Immature natural killer cell (primary cell): ENCODE measurements at places on chromosomes 4 and X.
A peak's percentile ranks its signal among the peaks of the same experiment; 100 is the strongest.

DNA sequence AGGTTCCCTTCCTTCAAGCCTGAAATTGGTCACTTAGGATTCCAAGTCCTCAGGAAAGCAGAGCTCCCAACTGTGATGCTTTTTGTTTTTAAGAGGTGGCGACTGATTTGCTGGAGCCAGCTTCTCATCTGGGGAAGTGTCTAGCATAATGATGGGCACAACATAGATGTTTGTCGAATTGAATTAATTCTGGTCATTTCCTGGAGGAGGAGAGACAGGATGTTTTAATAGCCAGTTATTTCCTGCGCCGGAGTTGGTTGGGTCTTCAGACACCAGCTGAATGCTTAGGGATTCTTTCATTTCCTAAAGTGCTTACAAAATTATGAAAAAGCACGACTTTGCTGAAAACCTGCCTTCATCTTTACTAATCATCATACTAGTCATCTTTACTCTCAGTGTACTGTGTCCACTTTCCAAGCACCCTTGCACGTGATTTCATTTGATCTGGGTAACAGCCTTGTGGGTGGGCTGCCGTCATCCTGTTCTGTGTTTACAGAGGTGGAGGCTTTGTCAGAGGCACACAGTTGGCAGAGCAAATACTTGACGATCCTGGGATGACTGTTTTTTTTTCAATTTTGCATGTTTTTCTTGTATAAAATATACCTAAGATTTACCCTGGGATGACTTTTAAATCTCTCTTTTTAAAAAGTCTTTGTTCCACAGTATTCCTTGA, 49.5 kb downstream of the RGS12 start:
- DNase-seq, result peak; percentile 11

GRCh38 chr4:113700602-113701150, 60.9 kb downstream of the CAMK2D start:
- no peak for DNase-seq

- DNase-seq, result no peak
Observed at GRCh38 chrX:9595174-9595573, 130.3 kb downstream of the TBL1X start.

- no peak for DNase-seq
Observed at GRCh38 chr4:54082168-54082567, 17.8 kb upstream of the CHIC2 start.

DNA sequence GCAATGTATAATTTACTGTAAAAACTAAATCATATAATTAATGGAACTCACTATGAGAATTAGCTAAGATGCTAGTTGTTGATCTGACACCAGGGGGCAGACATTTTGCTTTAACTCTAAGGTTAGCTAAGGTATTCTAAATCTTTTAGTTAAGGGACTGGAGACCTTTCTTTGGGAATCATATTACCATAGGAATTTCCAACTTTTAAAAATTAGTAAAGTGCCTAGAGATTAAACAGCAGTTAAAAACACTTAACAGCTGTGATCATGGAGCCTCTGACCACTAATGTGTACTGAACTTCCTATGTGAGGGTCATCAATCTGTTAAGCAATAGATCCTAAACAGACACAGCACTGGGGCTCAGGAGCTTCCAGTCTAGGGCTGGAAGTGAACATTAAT, 226.6 kb downstream of the NSUN7 start:
- DNase-seq, result no peak

- DNase-seq, result no peak
Observed at GRCh38 chr4:90328558-90328957, 201.4 kb downstream of the CCSER1 start.

DNA sequence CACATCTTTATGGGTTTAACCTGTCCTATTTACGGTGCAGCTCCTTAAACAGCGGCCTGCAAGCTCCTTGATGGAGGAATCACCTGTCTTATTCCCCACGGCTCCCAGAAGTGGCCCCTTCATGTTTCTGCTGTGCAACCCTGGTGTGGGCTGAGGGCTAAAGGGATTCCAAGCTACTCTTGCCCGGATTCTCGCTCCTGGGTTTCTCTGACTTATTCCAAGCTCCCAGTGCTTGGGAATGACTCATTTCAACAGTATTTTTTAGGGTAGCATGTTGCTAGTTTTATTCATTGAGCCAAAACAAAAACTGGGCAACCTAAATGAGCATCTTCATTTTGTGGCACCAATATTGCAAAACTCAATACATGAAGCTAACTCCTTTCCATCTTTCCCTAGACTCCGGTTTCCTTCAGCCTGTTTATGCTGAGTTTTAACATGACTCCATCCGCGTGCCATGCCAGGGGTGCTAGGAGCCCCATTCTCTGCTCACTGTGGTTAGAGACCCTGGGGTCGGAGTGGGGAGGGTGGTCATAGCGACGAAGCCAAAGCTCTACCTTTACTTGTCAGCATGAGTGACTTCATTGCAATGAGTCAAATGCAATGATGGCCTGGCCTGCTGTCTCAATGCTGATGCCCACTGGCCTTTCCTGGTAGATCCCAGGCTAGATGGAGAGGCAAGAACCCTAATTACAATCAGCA, 349.7 kb downstream of the NR3C2 start:
- no peak for DNase-seq

DNA sequence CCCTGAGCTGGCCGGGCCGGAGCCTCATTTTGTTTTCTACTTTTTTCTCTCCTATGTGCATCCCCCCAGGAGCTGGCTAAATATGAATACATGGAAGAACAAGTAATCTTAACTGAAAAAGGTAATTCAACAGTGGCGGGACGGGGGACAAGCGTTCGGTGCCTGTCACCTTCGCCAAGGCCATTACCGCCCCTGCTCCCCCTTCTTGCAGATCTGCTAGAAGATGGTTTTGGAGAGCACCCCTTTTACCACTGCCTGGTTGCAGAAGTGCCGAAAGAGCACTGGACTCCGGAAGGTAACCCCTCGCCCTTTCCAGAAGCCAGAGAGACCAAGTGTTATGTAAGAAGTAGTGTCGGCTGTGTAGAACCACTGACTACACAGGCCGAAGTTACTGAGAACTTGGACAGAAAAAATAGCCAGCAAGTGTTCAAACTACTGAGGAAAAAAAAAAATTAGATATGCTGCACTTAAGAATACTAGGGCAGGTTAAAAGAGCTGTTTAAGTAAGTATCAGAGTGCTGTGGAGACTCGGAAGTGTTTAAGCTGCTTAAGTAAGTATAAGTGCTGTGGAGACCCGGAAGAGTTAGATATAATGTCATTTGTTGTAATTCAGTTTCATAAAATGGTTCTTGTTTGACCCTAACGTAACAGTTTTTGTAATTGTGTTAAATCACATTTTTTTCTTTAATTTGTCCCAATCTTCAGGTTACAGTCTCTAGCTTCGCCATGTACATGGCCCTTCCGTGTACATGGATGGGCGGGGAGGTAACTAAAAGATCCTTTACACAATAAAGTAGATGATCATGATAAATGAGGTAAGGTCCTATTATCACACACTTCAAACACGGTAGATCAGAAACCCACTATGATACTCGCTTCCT, 856 bp downstream of the SAT1 start:
- DNase-seq, result peak; percentile 19
